ENCODE measurements at places on chromosomes 13 and 19.

DNA sequence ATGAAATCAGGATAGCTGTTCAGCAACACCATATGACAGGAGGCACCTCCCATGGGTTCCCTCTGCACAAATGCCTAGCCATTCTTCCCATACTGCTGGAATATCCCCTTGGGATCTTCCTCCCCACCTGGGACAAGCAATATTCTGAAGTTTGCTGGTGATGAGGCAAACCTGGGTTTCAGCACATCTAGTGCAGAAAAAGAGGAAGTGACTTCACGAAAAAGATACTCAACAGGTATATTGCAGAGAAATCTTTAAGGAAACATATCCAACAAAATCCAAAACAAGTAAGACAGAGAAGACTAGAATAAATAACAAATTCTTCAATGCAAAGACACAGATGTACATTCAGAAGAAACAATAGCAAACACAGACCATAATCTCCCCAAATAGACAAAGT lies 1497.0 kb downstream of the PCDH9 start:
- no peak for DNase-seq

GRCh38 chr13:102020611-102021216 lies 381.1 kb downstream of the FGF14 start:
- no peak for DNase-seq

GRCh38 chr13:99289674-99290337 lies 17.4 kb downstream of the GPR183 start:
- no peak for DNase-seq

GRCh38 chr13:87810920-87811344 lies 139.8 kb downstream of the SLITRK5 start:
- no peak for DNase-seq

DNA sequence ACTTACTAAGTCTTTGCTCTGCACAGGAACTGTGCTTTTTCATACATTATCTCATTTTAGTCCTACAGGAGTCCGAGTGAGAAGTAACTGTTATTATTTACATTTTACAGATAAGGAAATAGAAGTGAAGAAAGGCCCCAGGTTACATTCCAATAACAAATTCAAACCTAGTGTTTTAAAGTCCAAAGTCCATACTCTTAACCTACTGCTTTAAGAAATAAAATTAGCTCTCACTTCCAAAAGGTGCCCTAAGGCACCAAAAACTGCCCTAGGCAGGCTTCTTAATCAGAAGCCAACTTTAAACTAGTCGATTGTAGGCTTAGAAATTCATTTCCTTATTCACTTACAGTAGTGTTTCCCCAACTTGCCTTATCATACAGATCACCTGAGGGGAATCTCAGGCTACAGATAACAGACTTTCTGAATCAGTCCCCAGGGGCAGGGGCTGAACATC lies 555.9 kb downstream of the DIAPH3 start:
- no peak for DNase-seq

DNA sequence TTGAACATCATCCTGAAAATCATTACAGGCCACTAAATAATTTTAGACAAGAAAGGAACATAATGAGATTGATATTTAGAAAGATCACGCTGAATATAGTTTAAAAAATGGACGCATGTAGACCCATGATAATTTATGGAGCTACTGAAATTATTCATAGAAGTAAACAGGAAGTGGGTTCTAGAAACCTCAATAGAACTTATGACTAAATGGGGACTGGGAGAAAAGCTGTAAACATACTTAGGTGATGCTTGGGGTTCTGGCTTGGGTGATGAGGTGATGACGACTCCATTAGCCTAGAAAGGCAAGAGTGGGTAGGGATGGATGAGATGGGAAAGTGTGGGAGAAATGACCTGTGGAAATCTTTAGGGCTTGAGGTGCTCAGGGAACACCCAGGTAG lies 484.0 kb downstream of the MYO16 start:
- no peak for DNase-seq

- DNase-seq, result peak; percentile 11
Observed at GRCh38 chr13:82654861-82655855, 1227.1 kb downstream of the SLITRK1 start.

GRCh38 chr19:46369817-46370216 lies 22.9 kb downstream of the PPP5C start:
- no peak for DNase-seq

- DNase-seq, result no peak
Observed at GRCh38 chr19:31517224-31518180, 168.3 kb upstream of the TSHZ3 start.

GRCh38 chr13:73842184-73842583 lies 292.0 kb downstream of the KLF12 start:
- DNase-seq, result no peak

DNA sequence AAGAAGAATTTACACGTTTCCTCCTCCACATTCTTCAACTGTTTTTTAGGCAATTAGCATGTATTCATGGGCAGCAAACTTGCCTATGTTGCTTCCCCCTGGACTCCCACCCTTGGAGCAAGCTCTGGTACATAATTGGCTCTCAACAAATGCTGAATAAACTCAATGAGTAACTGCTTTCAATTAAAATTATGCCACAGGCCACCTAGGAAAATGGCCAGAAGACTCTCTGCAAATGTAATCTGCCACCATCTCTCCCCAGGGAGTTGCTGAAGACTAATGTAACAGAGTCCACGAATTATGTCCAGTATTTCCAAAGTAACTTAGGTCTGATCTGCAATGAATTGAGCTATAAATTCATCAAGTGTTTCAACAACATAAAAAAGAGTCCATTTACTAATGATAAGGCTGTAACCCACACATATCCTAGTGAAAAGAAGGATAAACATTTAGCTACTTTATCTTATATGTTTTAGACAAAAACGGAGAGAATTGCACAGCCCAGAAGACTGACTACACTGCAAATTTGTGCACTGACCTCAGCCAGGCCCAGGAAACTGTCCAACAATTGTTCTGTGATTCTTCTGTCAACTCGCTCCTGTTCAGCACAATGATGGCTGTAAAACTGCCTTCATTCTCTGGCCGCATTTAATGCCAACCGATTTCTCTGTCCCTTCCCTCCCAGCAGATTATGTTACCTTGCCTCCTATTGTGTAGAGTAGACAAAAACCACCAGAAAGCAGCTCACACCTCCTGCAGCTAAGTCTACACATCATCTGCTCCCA lies 808.6 kb upstream of the ARGLU1 start:
- no peak for DNase-seq

- no peak for DNase-seq
Observed at GRCh38 chr19:47186446-47187334, 44.3 kb downstream of the BBC3 start.

GRCh38 chr19:8826371-8826770 lies 5.7 kb downstream of the ZNF558 start:
- no peak for DNase-seq

DNA sequence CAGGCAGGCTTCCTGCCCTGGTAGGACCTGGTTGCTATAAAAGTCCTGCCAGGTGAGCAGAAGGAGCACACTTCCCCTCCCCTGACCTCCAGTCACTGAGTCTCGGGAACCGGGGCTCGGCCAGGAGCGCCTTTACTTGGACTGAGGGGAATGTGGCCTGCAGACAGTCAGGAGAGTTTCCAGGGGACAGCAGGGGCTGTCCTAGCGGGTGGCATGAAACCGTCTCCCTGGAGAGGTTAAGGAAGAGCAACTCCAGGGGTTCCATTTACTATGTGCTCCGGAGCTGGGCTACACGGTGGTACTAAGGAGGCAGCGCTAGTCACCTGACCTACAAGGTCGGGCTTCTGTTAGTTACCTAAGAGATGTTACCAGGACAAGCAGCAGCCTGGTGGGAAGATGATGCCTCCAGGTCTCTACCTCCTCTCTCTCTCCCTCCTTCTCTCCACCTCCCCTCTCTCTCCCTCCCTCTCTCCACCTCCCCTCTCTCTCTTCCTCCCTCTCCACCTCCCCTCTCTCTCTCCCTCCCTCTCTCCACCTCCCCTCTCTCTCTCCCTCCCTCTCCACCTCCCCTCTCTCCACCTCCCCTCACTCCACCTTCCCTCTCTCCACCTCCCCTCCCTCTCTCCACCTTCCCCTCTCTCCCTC lies 4.1 kb upstream of the CNOT3 start:
- DNase-seq, result no peak

- no peak for DNase-seq
Observed at GRCh38 chr13:27183561-27184147, 12.0 kb upstream of the USP12 start.

DNA sequence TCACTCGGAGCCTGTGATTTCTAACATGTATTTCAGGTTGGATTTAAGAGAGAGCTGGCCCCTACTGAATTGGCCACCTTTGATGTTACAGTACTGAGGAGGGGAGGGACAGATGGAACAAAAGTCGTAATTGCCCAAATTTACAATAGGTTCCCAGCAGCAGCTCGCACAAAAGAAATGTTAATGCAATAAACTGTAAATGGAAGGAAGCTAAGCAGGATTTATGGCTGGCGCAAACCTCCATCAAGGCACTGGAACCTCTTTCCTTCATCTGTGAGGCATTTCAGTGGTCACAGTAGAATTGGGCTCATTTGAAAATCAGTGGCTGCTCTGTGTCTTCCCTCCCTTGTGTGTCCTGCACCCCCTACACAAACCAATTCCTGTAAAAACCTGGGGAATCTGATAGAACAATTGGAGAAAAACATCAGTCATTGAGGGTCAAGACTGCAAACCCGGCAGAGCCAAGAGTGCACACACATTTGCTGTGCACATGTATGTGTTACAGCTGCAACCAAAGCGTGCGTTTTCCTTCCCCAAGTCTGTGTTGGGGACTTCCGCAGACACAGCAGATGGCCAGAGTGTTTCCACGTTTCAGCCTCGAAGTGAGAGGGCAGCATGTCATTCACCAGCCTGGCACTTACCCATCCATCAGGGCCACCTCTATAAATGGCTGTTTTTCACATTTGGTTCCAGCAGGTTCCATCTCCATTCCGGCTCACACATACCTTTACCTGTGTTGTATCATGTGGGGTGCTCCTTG lies 192.8 kb downstream of the TM9SF2 start:
- no peak for DNase-seq

DNA sequence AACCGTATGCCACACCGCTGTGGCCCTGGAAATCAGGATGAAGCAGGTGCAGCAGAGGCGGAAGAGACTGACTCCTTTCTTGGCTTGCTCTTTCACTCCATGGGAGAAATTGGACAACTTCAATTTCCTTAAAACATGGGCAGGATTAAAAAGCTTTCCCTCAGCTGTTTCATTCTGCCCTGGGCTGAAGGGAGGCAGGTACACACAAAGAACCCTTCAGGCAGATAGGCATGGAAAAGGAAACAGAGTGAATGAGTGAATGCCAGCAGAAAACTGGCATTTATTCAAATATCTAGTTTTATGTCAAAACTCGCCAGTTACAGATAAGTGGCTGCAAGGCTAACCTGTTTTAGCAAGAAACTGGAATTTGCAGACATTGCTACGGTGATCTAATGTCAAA lies 71.0 kb upstream of the SLC15A1 start:
- no peak for DNase-seq

- no peak for DNase-seq
Observed at GRCh38 chr13:69866555-69866954, 241.1 kb upstream of the ATXN8OS start.

DNA sequence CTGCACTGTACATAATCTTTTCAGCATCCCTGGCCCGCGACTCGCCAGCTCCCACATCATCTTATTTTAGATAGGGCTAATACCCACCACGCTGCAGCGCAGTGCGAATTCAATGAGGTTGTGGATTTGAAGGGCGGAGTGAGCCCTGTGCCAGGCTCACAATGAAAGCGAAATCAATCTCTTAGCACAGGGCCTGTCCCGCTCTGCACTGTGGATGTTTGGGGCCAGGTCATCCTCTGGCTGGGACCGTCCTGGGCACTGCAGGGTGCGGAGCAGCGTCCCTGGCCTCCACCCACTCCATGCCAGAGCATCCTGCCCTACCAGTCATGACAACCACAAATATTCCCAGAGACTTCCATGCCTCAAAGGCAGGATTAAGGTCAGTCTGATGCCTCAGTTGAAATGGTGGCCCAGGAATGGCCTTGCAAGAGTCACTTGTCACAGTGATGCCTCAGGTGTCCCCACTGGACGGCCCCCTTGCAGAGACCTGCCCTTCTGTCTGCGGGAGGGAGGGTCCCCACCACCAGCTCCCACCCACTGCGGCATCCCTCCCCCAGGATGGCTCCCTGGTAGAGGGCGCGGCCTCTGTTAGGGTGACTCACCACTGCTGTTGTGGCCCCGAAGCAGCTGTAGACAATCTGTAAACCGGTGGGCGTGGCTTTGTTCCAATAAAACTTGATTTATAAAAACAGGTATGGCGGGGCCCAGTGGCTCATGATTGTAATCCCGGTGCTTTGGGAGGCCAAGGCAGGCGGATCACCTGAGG lies 5.6 kb downstream of the UHRF1 start:
- DNase-seq, result peak; percentile 93

DNA sequence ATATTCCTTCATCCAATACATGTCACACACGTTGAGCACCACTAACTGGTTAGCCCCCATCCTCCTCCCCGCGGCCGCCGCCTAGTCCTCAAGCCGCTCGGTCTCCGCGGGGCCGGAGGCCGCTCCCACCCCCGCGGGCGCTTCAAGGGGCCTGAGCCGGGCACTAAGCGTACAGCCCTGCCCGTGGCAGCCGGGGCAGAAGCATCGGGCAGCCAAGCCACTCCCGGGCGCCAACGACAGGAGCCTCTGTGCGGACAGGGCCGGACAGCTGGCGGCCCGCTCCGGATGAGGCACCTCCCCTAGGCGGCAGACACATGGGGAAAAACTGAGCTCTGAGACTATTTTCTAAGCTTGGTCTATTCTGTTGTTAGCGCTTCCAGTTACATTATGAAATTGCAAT lies 2.8 kb upstream of the ZNF543 start:
- no peak for DNase-seq

- DNase-seq, result peak; percentile 45
Observed at GRCh38 chr13:66780814-66781213, 449.3 kb downstream of the PCDH9 start.

DNA sequence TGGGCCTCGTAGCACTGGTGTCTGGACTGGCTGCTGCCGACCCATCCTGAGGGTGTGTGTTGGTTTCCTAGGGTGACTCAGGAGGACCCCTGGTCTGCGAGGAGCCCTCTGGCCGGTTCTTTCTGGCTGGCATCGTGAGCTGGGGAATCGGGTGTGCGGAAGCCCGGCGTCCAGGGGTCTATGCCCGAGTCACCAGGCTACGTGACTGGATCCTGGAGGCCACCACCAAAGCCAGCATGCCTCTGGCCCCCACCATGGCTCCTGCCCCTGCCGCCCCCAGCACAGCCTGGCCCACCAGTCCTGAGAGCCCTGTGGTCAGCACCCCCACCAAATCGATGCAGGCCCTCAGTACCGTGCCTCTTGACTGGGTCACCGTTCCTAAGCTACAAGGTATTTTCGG lies 13.8 kb downstream of the TIMM13 start:
- DNase-seq, result no peak

All from RWPE1 (cell line).